ENCODE measurements at places on chromosomes 7 and 10.

DNA sequence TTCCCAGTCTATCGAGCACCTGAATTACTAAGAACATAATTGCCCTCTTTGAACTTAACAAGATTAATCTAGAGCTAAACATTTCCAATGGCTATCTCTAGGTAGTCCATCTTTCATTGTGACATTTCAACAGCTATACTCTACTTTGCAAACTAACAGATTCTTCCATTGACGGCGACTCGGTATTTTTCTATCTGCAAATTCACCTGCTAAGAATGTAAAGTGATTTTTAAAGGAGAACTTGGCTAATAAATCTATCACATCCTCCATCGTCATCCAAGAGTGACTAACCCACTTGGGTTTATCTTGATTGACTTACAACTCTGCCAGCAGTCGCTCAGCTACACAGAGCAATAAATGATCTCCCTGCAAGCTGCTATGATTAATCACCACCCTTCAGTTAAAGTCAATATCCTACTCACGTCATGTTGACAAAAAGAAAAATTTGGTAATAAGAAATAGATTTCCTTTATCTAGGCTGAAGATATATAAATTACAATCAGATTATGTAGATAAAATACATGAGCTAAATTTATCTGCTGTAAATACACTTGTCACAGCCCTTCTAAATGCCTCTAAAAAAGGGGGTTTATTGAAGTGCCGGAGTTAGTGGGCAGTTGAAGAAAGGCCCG lies 99.5 kb downstream of the SFMBT2 start:
- DNase-seq, result no peak

DNA sequence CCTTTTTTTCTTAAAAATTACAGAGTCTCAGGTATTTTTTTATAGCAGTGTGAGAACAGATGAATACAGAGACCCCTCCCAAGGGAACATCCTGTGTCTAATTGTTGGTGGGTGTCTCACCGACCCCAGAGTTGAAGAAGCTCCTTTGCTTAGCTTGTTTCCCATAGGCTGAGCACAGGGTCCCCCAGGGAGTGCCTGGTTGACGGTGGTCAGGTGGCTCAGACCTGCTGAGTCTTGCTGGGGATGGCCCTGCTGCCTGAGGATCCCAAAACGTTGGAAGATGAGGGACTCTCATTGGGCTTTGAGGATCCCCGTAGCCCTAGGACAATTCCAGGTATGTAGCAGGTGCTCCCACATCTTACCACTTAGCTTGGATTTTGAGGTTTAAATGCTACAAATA lies 19.5 kb downstream of the SCART1 start:
- no peak for DNase-seq

DNA sequence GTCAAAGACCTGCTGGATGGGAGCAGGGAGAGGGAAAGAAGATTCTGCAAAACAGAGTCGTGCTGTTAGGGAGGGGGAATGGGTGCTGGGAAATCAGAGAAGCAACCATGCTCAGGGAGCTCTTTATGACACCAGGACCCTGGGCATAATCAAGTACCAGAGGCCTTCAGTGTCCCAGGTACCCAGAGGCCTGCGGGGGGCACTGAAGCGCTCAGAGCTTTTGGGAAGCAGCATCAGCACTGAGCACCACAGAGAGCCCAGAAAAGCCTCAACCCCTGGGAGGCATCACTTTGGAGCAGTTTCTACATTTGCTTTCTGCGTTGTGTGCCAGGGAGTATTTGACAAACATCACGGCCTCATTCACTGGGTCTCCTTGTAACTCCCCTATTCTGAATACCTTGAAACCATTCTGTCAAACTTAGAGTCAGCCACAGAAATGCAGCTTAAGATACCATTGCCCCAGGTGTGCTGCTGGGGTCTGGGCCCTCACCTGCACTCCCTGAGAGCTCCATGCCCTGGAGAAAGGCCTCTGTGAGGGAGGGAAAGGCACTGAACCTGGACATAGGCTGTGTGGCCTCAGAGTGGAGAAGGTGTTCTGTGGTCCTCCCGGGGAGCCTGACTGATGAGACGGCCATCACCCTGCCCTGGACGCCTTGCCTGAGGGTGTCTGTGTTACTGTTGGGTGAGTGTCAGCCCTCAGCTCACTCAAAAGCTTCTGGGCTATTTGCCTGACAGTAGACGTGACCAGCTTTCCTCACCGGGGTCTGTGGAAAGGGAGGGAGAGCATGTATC lies 37.1 kb downstream of the CXCL12 start:
- no peak for DNase-seq

GRCh38 chr10:12902851-12903358 lies 98.6 kb downstream of the CCDC3 start:
- DNase-seq, result no peak

- DNase-seq, result no peak
Observed at GRCh38 chr7:123533929-123534382, 439 bp downstream of the IQUB start.

DNA sequence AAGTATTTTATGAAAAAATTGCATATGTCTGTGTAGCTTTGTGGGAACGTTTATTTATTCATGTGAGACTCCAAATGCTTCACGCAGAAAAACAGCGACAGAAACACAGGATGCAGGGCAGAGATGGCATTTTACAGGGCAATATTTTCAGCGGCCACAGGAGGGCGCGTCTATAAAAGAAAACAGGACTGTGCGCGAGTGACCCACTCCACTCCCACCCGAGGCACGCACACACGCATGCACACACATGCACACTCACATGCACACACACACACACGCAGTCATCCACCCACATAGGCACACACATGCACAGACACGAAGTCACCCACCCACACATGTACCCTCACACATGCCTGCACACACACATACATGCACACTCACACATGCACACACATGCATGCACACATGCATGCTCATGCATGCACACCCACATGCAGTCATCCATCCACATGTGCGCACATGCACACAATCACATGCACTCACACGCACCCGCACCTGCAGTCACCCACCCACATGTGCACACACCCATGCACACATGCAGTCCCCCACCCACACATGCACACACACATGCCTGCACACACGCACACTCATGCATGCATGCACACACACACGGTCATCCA lies 96.3 kb downstream of the DNAJB6 start:
- peak; percentile 29 for DNase-seq

- DNase-seq, result no peak
Observed at GRCh38 chr10:125620401-125620800, 62.6 kb downstream of the TEX36 start.

GRCh38 chr7:75611557-75612178 lies 119.5 kb downstream of the SPDYE5 start:
- DNase-seq, result no peak

DNA sequence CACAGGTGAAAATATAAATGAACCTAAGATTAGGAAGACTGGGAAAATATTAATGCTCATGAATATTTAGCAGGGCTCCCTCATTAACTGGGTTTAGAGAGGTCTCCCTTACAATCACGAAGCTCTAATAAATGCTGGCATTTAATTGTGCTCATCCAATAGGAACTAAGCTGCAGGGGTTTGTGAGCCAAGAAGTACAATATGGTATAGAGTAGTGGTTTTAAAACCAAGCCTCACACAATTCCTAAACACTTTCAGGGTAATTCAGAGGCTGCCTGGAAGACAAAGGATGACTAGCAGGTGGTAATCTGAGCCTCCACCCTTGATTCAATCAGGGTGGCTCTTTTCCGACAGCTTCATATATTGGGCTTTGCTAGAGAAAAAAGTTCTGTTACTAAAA lies 103.3 kb downstream of the GPAM start:
- no peak for DNase-seq

GRCh38 chr7:108311446-108312168 lies 144.6 kb downstream of the NRCAM start:
- no peak for DNase-seq

GRCh38 chr10:129274748-129275474 lies 192.1 kb upstream of the MGMT start:
- no peak for DNase-seq

DNA sequence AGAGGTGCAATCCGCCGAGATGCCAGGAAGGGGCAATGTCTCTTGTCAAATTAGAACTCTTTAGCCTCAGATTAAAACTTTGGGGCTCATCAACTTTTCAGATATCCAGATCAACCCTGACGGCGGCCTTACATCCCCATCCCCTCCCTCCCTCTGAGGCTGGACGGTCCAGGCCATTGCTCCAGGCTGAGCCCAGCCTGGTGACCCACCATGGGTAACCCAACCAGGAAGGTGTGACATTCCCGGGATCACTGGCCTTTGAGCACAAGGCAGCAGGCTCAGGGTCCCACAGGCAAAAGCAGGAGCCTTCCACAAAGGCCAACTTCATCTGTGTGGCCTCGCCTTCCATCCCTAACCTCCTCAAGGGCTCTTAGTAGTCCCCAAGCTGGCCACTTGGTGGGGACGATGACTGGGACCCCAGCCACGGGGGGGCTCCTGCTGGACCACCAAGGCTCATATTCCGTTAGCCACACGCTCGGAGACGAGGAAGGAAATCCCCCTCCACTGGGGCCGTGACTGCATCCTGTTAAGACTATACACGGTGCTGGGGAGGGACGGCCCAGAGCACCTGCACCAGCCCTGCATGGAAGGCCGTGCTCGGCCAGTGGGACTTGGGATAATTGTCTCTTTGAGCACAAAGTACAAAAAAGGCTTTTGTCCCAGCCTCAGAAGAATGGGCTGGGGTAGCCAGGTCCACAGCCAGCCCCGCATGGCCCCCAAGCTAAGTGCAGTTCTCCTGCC lies 62.8 kb downstream of the ZRANB1 start:
- no peak for DNase-seq

GRCh38 chr10:26326851-26327250 lies 110.3 kb downstream of the GAD2 start:
- no peak for DNase-seq

DNA sequence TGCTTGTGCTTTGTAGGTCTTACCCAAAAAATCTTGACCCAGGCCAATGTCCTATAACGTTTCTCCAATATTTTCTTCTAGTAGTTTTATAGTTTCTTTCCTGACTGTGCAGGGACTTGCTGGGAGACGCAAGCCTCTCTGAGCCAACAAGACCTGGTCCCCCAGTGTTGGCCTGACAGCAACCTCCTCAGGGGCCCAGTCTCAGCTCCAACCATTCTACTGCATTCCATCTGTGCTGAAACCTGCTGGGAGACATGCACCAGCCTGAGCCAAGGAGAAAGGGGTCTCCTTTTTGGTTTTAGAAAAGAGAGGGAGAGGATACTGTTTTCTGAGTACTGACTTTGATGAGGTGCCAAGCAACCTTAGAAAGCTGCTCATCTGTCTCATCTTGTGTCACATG lies 251.4 kb downstream of the PRKG1 start:
- DNase-seq, result no peak

DNA sequence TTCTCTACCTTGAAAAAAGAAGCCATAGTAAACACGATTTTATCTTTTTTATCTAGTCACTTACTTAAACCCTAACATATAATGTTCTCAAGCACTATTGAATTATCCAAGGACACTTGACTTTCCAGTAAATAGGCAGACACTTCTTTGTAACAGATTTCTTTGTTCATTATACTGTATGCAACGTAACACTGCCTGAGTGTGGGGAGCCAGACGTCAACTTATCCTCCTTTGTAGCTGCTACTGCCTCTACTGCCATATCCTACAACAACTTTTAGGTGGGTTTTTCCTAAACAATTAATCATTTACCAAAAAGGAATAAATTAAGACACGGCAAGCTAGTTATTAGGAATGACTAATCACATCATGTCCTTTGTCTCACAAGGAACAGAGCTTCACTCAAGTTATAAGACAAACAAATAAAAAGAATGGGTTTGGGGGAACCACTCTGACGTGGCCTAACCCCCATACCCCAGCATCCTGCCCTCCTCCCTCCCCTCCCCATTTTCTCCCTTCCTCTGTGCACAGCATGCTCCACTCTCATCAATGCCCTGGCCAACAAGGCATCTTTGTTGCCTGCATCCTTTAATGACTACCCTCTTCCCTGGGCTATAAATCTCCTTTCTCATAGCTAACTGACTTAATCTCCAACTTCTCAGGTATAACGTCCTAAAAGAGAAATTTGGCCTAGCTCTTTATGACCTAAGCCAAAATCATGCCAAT lies 43.3 kb downstream of the DOCK4 start:
- no peak for DNase-seq

DNA sequence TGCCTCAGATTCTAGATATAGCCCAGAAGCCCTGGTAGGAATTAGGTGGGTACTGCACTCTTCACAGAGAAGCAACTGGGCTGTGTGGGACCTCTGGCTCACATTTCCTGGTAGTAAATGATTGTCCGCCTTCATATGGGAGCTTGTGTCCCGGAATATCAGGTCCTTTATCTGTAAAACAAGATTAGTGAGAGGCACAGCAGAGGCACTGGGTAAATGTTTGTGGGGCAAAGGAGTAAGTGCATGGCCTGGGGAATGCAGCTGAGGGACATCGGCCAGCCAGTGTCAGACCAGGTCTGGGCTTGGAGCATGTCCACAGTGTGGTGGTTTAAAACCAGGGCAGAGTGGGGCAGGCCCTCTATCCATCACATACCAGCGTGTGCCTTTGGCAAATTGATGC lies 323.3 kb upstream of the ZMIZ1 start:
- no peak for DNase-seq

GRCh38 chr7:140745266-140746058 lies 49.0 kb downstream of the NDUFB2 start:
- no peak for DNase-seq

DNA sequence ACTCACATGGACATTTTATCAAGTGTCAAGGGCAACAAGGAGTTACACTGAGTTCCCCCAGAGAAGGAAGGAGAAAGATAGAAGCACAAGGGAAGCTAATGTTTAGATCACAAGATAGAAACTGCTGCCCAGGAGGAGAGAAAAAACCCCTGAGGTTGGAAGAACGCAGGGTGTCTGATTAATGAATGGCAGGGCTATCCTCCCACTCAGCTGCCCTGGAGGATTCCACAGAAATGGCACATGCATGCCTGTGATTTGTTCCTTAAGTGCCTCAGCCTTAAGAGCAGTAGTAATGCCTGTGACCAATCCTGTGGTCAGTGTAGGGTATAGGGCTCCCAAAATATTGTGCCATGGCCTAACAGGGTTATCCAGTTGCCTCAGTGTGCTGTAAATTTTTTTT lies 20.2 kb downstream of the DNAJB9 start:
- DNase-seq, result no peak

GRCh38 chr10:110459600-110459999 lies 38.1 kb upstream of the DUSP5 start:
- no peak for DNase-seq

GRCh38 chr10:33937036-33937730 lies 602.7 kb upstream of the NRP1 start:
- DNase-seq, result no peak

- no peak for DNase-seq
Observed at GRCh38 chr10:71124921-71125748, 87.2 kb upstream of the UNC5B start.

- DNase-seq, result no peak
Observed at GRCh38 chr10:100909501-100910263, 3.1 kb upstream of the SLF2 start.

- no peak for DNase-seq
Observed at GRCh38 chr10:12768156-12769100, 233.1 kb downstream of the CCDC3 start.

All from T-helper 1 cell (primary cell).